CD8-positive, alpha-beta T cell (primary cell): ENCODE measurements at places on chromosomes 2 and 18. TPM values are rescaled to one million over a fixed set of nuclear protein-coding genes. Genes with fewer than 3 reads are reported as not detected.

DSG4 gene
- not detected for total RNA-seq

COL5A2 gene
- total RNA-seq = 0.39 TPM

SMIM21 gene
- total RNA-seq = not detected

NEB gene
- total RNA-seq = 0.52 TPM

PRKAG3 gene
- total RNA-seq = not detected
